Right ventricle myocardium superior (tissue), 1 donor: ENCODE measurements at places on chromosomes 2 and 18.
A peak's percentile ranks its signal among the peaks of the same experiment; 100 is the strongest.

GRCh38 chr2:16624436-16624780 is 41.2 kb downstream of the CYRIA start:
- DNase-seq: no peak

DNA sequence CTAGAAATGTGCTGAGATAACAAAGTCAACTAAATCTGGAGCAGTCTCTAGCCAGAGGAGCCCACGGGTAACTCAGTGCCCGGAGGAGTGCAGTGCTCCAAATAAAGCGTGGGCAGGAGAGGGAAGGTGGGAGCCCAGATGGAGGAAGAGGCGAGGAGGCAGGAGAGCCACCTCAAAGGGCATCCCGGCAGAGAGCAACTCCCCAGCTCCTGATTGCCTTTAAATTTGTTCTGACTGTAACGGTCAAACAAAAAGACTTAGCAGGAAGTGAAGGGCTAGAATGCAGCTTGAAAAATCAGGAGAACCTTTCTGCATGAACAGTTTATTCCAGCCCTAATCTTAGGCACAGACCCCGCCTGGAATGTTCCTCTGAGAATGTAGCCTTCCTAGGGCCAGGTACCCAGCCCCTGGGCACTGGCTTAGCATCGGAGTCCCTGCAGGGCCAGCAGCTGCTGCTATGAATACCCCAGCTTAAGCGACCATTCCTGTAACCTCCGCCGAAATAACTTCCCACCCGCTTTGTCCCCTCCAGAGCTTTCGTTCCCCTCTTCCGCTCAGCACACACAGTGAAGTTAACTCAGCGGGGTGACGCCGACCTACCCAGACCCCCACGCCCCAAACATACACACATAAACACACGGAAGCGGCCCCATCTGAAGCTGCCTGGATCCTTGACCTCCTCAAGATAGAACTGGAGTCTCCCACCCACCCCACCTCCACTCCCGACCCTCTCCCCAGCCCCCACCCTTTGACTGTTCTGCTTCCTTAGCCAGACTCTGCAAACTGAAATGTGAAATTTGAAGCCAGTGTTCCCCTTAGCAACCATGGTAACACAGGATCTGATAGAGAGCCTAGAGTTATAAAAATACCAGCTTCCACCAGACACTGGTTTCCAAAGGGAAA is 123.2 kb downstream of the SMAD7 start:
- no peak for DNase-seq

DNA sequence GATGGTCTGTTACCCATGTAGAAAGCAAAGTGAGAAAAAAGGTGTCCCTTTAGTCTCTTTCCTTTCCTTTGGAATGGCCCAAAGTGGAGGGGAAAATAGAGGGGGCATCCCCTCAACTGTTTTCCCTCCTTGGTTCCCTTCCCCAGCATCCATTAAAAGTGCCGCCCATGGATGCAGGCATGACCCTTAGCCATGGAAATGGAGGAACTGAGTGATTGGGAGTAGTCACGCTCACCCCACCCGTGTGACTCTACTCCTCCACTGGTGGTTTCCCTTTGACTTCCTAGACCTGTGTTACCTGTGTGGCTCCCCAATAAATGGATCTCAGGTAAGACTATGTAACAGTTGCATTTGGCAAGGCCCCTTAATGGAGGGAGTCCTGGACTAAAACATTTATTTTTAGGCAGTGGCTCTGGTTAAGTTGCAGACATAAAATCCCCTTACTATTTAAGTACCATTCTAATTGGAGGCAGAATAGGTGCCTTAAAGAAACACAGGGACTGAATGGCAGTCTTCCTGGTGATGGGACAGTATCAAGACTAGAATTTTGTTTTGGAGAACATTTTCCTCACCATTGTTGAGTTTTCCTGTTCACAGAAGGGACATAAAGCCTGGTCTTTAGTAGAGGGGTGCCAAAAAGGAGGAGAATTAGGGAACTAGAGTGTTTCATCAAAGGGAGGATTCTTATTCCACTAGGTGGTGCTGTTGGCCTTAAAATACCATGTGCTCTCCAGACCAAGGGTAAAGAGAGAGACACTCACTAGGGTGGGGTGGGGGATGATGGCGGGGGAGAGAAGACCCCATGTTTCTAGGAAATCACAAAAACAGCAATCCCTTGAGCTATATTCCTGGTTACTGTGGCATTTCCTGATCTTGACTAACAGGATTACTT is 25.7 kb upstream of the PLA2R1 start:
- DNase-seq: no peak

- DNase-seq: peak; percentile 55
Observed at GRCh38 chr18:9417073-9417851, 58.1 kb upstream of the RALBP1 start.
